CD4-positive, alpha-beta T cell treated with Interleukin-2 at 100 ng/mL for 4 hours (primary cell): ENCODE measurements at places on chromosomes 16 and 17.

- DNase-seq: no peak
Measured at GRCh38 chr17:27072885-27073284, 221.0 kb upstream of the WSB1 start.

GRCh38 chr16:89618109-89618998 lies 4.9 kb downstream of the DPEP1 start:
- DNase-seq: no peak

DNA sequence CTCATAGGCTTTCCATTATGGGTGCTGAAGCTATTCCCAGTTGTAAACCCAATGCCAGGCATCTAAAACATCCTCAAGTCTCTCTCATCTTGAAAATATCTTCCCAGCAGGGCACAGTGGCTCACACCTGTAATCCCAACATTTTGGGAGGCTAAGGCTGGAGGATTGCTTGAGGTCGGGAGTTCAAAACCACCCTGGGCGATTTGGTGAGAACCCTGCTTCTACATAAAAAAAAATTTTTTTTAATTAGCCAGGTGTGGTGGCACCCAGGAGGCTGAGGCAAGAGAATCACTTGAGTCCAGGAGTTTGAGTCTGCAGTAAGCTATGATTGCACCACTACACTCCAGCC lies 13.0 kb upstream of the EEF2K start:
- no peak for DNase-seq

GRCh38 chr17:32264140-32264799 lies 1.4 kb upstream of the RHBDL3 start:
- no peak for DNase-seq

GRCh38 chr16:11218604-11218962 lies 37.4 kb downstream of the SOCS1 start:
- DNase-seq: peak; percentile 23
